ENCODE measurements at places on chromosomes 3 and 15.

- DNase-seq = no peak
These were observed 177.3 kb downstream of the GAP43 start for GRCh38 chr3:115800489-115801075.

DNA sequence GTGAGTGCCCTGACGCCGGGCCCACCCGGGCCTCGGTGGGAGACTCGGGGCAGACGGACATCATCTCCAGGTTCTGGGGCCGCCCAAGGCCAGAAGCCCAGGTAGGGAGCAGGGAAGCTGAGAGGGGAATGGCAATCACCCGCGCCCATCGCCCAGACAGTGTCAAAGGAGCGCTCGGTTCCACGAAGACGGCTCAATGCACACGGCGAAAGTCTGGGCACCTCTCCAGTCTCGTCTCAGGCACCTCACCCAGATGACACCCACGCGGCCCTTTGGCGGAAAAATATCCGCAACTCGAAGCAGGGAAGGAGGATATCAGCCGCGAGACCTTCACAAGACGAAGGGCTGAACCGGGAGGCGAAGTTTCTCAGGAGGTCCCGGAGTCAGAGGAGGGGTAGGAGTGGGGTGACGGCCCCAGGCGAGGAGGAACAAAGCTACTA, 916 bp downstream of the IL17RD start:
- DNase-seq = no peak

- no peak for DNase-seq
These were observed 185.9 kb upstream of the LINGO1 start for GRCh38 chr15:77818484-77819047.

GRCh38 chr3:175398676-175399075, 539.5 kb downstream of the NAALADL2 start:
- DNase-seq = no peak

DNA sequence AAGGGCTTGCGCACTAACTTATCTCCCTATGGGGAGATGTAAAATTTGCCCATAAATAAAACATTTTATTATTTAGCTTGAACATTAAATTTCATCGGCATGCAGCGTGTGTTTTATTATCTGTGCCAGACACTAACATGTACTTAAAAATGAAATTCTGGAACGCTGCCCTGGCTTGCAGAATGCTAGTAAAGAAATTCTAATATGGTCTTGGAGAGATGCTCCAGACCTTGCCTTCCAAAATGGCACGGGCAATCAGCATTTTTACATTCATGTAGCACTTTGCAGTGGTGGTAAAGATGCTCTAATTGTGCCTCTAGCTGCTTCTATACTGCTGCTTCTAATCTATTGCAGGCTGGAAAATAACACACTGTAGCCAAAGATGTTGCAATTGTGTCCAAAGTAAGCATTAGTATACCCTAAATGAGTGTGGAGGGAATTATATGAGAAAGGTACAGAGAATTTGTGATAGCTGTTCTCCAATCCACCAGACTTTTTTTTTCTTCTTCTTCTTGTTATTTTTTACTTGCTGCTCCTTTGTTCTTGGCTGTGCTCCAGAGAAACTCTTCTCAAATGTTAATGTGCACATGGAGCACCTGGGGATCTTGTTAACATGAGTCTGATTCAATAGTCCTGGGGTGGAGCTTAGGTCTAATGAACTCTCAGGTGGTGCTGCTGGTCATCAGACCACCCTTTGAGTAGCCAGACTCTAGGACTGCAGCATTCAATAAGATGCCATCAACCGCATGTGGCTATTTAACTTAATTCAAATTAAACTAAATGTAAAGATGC, 47.3 kb downstream of the CRABP1 start:
- DNase-seq = no peak

- no peak for DNase-seq
These were observed 360.1 kb downstream of the SHQ1 start for GRCh38 chr3:72487946-72488737.

DNA sequence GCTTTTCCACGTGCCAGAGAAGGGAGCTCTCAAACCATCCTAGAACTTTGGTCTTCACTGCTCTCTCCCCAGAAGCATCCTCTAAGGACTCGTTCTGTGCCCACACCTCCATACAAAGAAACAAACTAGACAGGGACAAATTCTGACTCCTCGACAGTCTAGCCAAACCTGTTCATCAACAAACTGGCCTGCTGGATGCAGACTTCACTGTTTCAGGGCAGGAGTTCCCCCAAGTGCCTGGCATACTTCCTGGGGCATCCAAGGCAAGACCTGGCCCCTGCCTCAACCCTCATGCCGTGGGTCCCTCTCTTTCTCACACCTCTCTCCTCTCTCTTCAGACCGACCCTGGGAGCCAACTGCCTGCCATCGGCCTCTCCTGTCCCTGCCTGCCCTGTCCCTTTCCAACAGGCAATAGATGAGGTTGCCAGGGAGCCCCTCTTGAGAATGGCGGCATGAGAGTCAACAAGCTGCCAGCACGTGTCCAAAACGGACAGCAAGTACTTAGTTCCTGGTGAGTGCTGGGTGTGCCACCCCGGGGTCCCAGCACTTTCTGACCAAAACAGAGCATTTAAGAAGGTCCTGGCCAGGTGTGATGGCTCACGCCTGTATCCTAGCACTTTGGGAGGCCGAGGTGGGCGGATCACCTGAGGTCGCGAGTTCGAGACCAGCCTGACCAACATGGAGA, 79.1 kb upstream of the HES1 start:
- no peak for DNase-seq

All from NCI-H1694 (cell line).